Liver (tissue), 10 donors: ENCODE measurements at places on chromosomes 12 and 14. TPM values are rescaled to one million over a fixed set of nuclear protein-coding genes. Genes with fewer than 3 reads are reported as not detected.

GRCh38 chr14:77242752-77243151 is 28.3 kb downstream of the NGB start:
- no peak for DNase-seq

The EP400 gene
- total RNA-seq, result 9.0 TPM

DNA sequence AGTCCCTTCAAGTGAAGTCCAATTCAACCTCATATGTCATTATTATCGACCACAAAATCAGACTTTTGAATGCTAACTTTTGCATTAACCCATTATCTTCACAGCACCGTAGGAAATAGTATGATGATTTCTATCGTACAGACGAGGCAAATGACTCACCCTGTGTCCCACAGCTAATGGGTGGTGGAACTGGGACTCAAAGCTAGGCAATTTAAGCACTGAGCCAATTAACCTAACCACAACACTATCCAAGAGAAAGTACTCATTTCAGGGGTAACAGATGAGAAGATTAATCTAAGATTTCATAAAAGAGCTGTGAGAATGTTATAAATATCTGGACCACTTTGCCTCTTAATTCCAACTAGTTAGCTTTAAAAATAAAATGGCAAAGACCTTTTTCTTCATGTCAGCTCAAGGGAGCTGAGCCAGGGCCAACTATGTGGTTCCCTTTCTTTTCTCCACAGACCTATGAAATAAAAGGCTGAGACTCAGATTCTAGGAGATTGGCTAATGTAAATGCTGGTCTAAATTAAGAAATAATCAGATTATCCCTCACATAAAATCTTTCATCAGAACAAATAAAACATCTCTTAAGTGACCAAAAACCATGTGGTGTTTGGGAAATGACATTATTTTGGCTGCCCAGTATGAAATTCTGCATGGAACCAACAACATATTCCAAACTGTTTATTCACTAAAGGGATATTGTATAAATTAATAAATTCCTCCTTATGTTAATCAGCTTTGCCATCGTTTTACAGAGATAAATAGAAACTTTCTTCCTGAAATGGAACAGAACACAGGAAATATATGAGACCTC is 4.9 kb downstream of the PTGER2 start:
- DNase-seq, result no peak

The WSCD2 gene
- 0.09 TPM for total RNA-seq

GRCh38 chr12:45170456-45171042 is 45.3 kb upstream of the ANO6 start:
- peak; percentile 81 for DNase-seq

The PLD4 gene
- total RNA-seq, result under 0.01 TPM

GRCh38 chr12:90393089-90393488 is 561.9 kb downstream of the CCER1 start:
- no peak for DNase-seq

The GMFB gene
- 23.5 TPM for total RNA-seq

DNA sequence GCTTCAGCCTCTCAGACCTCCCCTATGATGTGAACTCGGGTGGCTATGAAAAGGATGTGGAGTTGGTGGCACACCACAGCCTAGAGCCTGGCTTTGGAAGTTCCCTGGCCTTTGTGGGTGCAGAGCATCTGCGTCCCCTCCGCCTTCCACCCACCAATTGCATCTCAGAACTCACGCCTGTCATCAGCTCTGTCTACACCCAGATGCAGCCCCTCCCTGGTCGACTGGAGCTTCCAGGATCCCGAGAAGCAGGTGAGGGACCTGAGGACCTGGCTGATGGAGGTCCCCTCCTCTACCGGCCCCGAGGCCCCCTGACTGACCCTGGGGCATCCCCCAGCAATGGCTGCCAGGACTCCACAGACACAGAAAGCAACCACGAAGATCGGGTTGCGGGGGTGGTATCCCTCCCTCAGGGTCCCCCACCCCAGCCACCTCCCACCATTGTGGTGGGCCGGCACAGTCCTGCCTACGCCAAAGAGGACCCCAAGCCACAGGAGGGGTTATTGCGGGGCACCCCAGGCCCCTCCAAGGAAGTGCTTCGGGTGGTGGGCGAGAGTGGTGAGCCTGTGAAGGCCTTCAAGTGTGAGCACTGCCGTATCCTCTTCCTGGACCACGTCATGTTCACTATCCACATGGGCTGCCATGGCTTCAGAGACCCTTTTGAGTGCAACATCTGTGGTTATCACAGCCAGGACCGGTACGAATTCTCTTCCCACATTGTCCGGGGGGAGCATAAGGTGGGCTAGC is 7.0 kb upstream of the RPS26 start:
- DNase-seq, result no peak

DNA sequence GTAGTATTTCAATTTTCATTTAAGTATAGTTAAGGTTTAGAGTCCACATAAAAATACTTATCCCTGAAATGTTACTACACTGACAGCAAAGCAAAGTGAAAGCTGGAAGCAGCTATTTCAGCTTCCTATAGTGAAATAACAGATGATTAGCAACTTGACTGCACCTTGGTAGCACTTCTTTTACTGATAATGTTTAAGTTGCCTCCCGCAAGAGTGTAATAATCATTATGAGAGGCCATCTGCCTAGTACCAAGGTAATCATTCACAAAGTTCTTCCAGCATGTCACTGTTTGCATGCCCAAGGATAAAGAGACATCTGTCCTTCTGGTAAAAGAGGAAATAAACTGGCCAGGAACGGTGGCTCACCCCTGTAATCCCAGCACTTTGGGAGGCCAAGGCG is 69.8 kb downstream of the LIN7A start:
- no peak for DNase-seq

DNA sequence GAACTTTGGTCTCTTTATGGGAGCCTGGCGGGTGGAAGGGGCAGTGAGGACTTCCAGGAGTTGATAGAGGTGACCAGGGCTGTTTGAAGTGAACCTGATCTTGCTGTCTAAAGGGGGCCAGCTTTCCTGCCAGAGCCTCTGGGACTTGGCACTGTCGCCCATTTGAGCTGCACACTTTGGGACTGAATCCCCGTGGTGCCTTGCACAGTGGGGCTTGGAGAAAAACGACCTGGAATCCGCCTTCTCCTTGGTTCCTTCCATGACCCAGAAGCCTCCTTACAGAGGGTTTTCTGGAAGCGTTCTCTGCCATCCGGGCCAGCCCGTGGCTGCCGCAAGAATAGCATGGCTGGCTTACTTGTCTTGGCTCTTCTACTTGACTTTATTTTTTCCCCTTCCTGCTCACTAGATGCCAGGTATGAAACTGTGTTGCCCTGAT is 2.0 kb downstream of the RFLNA start:
- DNase-seq, result no peak

GRCh38 chr12:131229426-131230339 is 276.0 kb downstream of the ADGRD1 start:
- no peak for DNase-seq

The SMOC1 gene
- total RNA-seq, result 21.9 TPM

DNA sequence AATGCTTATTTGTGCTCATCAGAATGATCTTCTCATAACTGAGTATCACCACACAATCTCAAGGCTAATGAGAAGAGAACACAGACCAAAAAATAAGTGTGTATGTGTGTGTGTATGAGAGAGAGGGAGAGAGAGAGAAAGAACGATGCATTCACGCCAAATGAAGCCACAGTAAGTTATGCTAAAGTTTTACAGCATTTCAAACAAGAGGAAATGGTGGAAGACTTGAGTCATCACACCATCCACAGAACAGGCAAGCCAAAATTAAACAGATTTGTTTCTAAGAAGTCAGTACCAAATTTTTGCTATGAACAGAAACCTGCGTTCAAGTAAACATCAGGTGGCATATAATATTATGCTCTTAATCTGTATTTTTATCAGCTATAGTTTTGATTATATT is 141.2 kb downstream of the MED13L start:
- DNase-seq, result no peak

- no peak for DNase-seq
Measured at GRCh38 chr14:94685166-94685581, 73.0 kb downstream of the SERPINA3 start.

- no peak for DNase-seq
Measured at GRCh38 chr14:86799244-86799647, 1193.7 kb downstream of the GALC start.

The CLSTN3 gene
- total RNA-seq, result 27.1 TPM

DNA sequence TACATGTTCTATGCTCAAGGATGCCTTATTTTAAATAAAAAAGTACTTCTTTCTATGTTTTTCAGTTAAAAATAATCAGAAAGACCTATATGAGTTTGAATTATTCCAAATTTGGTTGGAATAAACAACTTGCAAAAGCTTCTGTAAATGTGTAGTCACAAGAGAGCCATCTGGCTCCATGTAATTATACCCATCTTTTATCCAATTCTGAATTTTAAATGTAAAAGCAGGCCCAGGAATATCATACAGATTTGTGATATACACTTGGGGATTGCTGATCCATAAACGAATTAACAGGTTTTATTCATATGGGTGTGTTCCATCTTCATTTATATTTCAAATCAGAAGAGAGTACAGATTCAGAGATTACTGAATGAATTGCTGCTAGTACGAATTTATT is 329.2 kb upstream of the LRFN5 start:
- no peak for DNase-seq

DNA sequence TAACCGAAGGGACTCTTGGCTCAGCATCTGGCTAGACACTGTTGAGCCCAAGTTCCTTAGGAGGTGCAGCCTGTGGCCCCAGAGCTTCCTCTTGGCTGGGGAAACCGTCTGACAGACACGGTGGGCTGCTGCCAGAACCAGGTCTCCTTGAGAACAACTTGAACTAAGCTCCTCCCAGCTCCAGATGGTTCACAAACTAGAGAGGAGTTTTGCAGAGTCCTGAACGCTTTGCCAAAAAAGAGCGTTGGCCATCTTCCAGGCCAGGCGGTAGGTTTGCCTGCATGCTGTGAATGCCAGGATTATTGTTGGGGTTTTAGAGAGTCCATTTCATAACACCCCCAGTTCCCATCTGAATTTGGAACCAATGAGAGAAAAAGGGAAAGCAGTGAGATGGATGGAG is 399.8 kb downstream of the RGS6 start:
- DNase-seq, result no peak

DNA sequence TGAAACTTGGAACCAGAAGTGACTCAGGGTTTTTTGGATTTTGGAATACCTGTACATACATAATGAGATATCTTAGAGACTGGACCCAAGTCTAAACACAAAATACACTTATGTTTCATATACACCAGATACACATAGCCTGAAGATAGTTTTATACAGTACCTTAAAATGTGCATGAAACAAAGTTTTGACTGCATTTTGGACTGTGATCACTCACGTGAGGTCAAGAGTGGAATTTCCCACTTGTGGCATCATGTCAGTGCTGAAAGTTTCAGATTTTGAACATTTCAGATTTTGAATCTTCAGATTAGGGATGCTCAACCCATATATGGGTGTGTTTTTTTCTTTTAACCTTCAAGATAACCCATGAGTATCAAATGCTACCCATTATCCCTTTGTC is 6.6 kb downstream of the SBNO1 start:
- DNase-seq, result no peak

The SMCO2 gene
- total RNA-seq, result not detected

- no peak for DNase-seq
Measured at GRCh38 chr14:24198814-24199524, 3.7 kb upstream of the TM9SF1 start.

- no peak for DNase-seq
Measured at GRCh38 chr12:25518512-25518911, 34.6 kb downstream of the LMNTD1 start.

The TAS2R9 gene
- not detected for total RNA-seq

DNA sequence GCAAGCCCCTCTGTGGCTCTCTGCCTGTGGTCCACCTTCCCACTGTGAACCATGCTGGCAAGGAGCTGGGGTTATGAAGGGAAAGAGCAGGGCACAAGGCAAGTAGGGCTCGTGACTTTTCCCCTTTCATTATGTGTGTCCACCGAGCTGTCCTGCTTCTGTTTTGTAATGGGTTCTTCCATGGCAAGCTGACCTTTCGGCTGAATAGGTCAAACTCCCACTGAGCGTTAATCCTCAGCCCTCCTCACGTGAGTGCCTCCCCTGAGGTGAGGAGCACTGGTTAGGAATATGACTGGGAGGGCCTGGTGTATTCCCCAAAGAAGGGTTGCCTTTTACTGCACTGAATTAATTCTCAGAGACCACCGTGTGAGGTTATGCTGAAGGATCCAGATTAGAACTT is 424.3 kb downstream of the NPAS3 start:
- DNase-seq, result no peak

- DNase-seq, result no peak
Measured at GRCh38 chr12:89880690-89881350, 172.2 kb upstream of the ATP2B1 start.

- peak; percentile 50 for DNase-seq
Measured at GRCh38 chr12:176321-177181, 37.4 kb downstream of the SLC6A12 start.

DNA sequence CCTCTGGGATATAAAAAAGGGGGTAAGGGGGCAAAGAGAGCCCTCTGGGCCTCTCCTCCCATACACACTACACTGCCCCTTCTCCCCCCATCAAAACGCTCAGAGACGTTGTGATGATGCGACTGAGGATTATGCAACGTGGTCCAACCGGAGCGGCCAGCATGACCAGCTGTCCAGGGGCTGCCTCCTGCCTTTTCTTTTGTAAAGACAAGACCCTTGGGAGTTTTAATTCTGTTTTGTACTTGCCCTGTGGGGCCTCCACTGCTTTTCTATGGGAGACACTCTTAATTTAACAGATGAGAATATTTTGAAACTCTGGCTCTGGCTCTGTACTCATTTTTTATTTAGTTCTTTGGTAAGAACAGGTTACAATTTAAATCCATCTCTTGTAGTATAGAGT is 7.2 kb downstream of the MBD6 start:
- DNase-seq, result no peak

- DNase-seq, result no peak
Measured at GRCh38 chr14:54792288-54792687, 110.3 kb downstream of the GCH1 start.

The HIP1R gene
- 52.5 TPM for total RNA-seq

- DNase-seq, result no peak
Measured at GRCh38 chr12:28235015-28235414, 44.8 kb downstream of the CCDC91 start.

DNA sequence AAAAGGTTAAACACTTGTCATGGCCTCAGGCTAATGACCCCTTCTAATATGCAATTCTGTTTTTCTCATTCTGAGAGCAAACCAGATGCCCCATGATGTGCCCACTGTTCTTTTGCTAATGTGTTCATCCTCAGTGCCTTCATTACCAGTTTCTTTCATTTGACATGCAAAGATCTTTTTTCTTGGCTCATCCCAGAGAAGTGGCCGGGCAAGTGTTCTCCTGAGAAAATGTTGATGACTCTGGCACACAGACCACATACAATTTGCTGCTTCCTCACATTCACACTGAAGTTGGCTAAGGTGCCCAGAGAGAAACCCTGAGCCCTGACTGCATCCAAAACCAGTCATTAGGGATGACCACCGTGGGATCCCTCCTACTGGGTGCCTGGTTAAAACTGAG is 833.3 kb downstream of the DIO2 start:
- no peak for DNase-seq

- DNase-seq, result no peak
Measured at GRCh38 chr12:111455448-111456320, 50.0 kb downstream of the SH2B3 start.

The EIF5 gene
- 181 TPM for total RNA-seq

- no peak for DNase-seq
Measured at GRCh38 chr12:68831272-68831671, 23.3 kb downstream of the MDM2 start.

- no peak for DNase-seq
Measured at GRCh38 chr14:66295386-66295785, 190.8 kb upstream of the CCDC196 start.

The KRT83 gene
- not detected for total RNA-seq
